ENCODE measurements at places on chromosomes 2 and 18.

- no peak for DNase-seq
Measured at GRCh38 chr18:470661-471501, 29.6 kb downstream of the COLEC12 start.

GRCh38 chr2:109558076-109558882 lies 55.5 kb downstream of the SEPTIN10 start:
- peak; percentile 89 for DNase-seq

DNA sequence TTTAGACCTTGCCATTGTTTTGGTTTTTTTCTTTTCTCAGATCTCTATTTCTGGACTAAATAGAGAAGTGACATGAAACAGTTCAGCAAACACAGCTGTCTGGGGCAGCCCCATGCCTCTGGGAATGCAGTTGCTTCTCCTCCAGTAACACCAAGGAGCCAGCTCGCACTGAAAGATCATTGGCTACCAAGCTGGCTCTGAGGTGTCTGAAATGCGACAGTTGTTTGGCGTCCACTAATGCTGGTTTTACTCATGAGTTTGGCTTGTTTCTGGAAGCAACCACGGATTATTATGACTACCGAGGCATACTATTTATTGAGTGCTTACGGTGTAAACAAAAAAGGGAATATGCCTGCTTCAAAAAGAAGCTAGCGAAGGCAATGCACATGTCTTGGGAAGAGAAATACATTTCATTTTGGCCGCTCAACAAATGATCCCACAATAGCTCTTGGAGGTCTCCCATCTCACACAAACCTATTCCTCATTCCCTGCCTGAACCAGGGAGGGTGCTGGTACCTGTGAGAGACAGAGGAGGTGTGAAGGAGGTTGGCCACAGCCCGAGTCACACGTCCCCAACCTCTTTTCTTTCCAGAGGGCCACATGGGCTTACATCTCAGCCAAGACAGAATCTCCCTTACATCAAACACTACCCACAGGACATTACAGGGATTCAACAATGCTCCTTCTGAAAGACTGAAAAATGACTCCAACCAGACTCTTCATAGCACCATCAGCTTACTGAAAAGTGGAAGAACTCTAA lies 37.5 kb upstream of the NEB start:
- no peak for DNase-seq

DNA sequence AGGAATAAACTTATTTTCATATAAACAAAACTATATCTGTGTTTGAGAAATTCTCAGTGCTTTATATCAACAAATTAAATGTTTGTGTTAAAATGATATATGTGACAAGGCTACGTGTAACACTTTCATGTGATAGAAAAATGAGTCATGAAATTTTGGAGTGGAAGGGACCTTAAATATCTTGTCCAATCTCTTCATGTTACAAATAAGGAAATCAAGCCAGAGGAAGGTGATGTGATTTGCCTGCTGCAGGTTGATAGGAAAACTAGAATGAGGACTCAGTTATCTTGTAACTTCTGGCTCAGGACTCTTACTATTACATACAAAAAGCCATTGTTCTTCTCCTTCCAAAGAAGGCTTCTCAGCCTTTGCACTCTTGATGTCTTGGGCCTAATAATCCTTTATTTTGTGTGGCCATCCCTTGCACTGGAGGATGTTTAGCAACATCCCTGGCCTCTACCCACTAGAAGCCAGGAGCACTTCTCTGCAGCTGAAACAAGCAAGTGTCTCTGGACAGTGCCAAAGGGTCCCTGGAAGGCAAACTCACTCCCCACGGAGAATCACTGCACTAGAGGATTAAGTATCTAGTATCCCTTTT lies 43.0 kb upstream of the NARS1 start:
- DNase-seq = no peak
